ENCODE measurements at places on chromosomes 4 and X. TPM values are rescaled to one million over a fixed set of nuclear protein-coding genes. Genes with fewer than 3 reads are reported as not detected.

Gene GSX2
- total RNA-seq, result 1.7 TPM

Gene RASGEF1B
- total RNA-seq, result 26.8 TPM

Gene TCP11X2
- not detected for total RNA-seq

Gene CRLF2
- under 0.01 TPM for total RNA-seq

Gene TNIP3
- under 0.01 TPM for total RNA-seq

Gene MAGEA8
- not detected for total RNA-seq

Gene TCEANC
- total RNA-seq, result 9.3 TPM

Gene EXOC1L
- total RNA-seq, result not detected

Gene MAGEA11
- not detected for total RNA-seq

Gene FAM47E
- total RNA-seq, result 2.5 TPM

Gene CLDN22
- total RNA-seq, result not detected

Gene UCP1
- total RNA-seq, result 0.25 TPM

Gene CENPVL1
- 1.7 TPM for total RNA-seq

Gene EMD
- total RNA-seq, result 14.0 TPM

Gene ADAM29
- total RNA-seq, result 0.49 TPM

Gene ARMCX1
- total RNA-seq, result 67.9 TPM

Gene BLTP1
- total RNA-seq, result 184 TPM

Gene MAGEA4
- total RNA-seq, result not detected

Gene LDB2
- total RNA-seq, result 128 TPM

Gene RADX
- total RNA-seq, result 11.1 TPM

Gene RTL5
- total RNA-seq, result 8.4 TPM

Gene PPP1R2C
- total RNA-seq, result not detected

Gene SLC9B1
- total RNA-seq, result 6.4 TPM
